Hematopoietic multipotent progenitor cell (in vitro differentiated cells): ENCODE measurements at places on chromosomes 5 and 9. TPM values are rescaled to one million over a fixed set of nuclear protein-coding genes. Genes with fewer than 3 reads are reported as not detected.
A peak's percentile ranks its signal among the peaks of the same experiment; 100 is the strongest.

DNA sequence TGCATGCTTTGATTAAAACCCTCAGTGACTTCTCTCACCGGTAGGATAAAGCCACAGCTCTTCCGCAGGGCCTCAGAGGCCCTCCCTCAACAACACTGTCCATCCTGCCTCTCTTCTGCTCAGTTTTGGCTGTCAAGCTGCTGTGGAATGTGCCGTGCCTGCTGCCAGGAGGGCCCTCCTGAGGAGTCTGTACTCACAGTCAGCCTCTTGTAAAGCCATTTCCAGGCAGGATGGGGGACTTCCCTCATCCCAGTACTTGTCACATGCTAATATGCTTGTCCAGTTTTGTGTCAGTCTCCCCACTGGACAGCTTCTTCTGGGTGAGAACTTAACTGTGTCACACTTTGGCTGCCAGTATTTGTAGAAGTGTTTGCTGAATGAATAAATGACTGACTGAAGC lies 13.9 kb upstream of the DDX41 start:
- DNase-seq = no peak

DNA sequence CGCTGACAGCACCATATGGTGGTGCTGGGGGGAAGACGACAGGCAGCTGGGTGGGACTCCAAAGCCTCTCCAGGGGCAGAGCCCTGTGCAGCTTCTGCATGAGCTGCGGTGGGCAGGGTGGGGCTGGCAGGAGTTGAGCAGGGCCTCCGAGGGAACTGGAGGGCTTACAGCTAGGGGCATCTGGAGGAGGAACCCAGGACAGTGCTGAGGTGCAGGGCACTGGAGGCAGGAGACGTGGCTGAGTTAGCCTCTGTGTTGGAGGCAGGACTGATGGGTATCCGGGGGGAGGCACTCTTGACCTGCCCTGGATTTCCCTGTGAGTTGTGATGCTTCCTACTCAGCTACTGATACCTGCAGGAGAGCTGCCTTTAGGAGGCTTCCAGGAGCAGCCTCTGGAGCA lies 45.0 kb downstream of the TENT4A start:
- DNase-seq = no peak

GRCh38 chr9:20929276-20929675 lies 102.2 kb downstream of the HACD4 start:
- DNase-seq = no peak

- no peak for DNase-seq
These were observed 1.3 kb upstream of the ITGA1 start for GRCh38 chr5:52786391-52786790.

DNA sequence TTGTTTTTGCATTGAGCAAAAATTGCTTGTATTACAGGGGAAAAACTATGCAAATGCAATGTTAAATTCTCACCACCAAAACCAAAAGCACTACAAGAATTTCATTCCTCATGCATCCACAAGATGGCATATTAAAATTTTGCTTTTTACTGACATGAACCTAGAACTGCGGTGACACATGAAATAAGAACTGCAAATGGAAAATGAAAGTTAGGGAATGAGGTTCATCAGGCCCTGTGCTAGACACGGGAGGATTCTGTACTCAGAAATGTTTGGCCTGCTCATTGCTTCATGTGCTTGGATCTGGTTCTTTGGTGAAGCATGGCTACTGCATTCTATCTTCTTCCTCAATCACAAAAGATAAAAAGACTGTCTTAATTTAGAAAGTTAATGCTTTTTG lies 9.1 kb upstream of the RFK start:
- DNase-seq = peak; percentile 59

GRCh38 chr9:94974154-94974879 lies 247.8 kb downstream of the AOPEP start:
- no peak for DNase-seq

GRXCR2 gene
- not detected for total RNA-seq

GRCh38 chr9:87301371-87301770 lies 196.3 kb upstream of the DAPK1 start:
- no peak for DNase-seq

PRRX2 gene
- total RNA-seq = not detected

DNA sequence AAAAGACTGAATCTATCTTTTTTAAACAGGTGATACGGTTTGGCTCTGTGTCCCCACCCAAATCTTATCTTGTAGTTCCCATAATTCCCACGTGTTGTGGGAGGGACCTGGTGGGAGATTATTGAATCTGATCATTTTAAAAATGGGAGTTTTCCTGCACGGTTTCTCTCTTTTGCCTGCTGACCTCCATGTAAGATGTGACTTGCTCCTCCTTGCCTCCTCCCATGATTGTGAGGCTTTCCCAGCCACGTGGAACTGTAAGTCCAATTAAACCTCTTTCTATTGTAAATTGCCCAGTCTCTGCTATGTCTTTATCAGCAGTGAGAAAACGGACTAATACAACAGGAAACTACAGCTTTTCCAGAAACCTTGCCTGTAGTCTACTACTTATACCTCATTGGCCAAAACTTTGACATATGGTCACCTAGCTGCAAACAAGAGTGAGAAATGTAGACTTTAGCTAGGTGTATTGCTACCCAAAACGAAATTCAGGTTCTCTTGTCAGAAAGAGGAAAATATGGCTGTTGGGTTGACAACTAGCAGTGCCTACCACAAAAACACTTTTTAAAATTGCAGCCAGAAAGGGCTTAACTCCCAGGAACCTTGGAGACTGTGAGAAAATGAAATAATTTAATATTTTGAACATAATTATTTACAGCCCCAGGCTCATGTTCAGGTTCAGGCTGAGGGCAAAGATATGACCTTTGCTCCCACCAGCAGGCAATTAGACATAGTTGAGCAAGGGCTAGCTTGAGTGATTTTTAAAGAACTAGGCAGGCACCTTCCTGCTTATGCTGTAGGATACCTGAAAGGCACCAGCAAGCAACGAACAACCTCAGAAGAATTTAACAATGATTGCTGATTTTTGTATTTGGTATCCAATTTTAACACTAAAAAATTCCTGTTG lies 7.4 kb upstream of the AGGF1 start:
- DNase-seq = no peak

DNA sequence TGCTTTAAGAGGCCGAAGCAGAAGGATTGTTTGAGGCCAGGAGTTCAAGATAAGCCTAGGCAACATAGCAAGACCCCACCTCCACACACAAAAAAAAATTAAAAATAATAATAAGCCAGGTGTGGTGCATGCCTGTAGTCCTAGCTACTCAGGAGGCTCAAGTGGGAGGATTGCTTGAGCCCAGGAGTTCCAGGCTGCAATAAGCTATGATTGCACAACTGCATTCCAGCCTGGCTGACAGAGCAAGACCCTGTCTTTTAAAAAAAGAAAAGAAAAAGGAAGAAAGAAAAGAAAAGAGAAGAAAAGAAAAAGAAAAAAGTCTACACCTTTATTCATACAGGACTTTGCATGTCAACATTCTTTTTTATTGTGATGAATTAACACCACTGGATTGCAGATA lies 2125.8 kb downstream of the MAT2B start:
- no peak for DNase-seq

ENTPD8 gene
- total RNA-seq = 0.27 TPM

DNA sequence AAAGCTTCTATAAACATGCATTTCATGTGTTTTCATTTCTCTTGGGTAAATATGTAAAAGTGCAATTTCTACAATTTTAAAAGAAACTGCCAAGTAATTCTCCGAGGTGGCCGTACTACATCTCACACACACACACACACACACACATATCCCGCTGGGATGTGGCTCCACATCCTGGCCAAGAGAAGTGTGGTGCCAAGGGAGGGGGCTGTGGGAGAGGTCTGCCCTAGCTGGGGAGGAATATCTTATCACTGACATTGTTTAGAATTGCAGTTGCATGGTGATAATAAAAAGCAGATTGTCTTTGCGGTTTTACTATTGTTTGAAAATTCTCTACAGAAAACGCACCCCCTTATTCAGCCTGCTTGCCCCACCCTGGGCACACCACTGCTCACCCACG lies 558.4 kb downstream of the BNC2 start:
- DNase-seq = no peak

IL17B gene
- not detected for total RNA-seq

GRCh38 chr5:141349917-141350619 lies at the start of gene PCDHGB1:
Gene PCDHGB1 (plus strand): TSS chr5:141350099. CDS start chr5:141350261, 162 bp downstream.
- DNase-seq = peak; percentile 31

- no peak for DNase-seq
These were observed 593.0 kb downstream of the ACTL7B start for GRCh38 chr9:108262836-108263235.

DNA sequence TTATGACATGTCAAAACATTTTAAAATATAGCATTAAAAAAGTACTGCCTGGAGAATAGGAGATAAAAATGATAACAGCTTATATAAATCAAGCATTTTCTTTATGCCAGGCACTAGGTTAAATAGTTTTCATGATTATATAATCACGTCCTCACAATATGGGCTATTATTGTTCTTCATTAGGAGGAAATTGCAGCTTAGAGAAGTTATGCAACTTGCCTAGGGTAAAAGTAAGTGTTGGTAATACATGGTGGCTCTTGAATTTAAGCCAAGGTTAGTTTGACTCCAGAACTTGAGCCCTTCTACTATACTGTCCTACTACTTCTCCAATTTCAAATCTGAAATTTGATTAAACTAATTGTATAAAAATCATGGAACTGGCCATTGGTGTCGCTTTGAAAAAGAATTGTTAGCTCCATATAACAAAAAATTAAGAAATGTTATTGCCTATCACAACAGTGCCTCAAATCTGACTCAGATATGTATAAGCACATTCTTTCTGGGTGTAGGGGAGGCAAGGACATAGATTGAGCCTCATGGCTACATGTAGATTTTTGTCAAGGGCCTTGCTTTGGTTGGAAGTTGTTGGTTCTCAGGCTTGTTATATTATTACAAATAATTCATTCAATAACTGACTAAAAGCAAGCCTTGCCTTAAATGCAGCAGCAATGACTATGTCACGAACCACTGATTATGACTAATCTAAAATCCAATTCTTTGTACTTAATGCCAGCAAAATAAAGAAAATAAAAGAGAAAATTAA lies 223.5 kb upstream of the DAB2 start:
- no peak for DNase-seq

DNA sequence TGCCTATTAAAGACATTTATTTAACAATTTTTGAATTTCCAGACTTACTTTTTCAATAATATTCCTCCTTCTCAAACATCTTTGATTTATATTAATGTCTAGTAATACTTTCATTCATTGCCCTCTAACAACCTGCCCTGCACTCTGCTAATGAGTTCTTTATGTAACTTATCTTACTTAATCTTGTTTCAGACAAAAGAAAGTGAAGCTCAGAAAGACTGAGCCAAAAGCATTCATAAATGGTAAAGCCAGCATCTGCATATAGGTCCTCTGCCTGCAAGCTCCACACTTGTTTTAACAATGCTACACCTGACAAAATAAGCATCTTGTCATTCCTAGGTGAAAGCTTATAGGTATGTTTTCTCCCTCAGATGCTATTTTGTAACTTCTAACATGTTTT lies 2.4 kb upstream of the TNPO1 start:
- DNase-seq = no peak

GRCh38 chr9:128323212-128323730 lies 632 bp downstream of the COQ4 start:
- DNase-seq = peak; percentile 36

MUSK gene
- not detected for total RNA-seq

DNA sequence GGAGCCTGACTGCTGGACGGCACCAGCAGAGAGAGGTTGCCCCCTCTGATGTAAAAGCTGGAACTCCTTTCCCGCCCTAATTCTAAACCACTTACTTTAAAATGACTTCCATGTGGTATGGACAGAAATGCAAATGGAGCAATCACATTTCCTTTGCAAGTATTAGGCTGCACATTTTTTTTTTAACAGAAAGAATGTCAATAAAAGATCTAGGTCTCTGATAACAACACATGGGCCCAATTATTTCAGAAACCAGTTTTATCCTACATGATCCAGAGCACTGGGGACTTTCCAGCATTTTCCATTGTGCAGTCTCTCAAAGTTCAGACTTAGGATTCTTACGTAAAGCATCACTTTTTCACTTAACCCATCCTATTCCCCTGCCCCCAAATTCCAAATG lies 203.7 kb downstream of the NXNL2 start:
- DNase-seq = no peak

DEPDC1B gene
- total RNA-seq = 3.8 TPM

DNA sequence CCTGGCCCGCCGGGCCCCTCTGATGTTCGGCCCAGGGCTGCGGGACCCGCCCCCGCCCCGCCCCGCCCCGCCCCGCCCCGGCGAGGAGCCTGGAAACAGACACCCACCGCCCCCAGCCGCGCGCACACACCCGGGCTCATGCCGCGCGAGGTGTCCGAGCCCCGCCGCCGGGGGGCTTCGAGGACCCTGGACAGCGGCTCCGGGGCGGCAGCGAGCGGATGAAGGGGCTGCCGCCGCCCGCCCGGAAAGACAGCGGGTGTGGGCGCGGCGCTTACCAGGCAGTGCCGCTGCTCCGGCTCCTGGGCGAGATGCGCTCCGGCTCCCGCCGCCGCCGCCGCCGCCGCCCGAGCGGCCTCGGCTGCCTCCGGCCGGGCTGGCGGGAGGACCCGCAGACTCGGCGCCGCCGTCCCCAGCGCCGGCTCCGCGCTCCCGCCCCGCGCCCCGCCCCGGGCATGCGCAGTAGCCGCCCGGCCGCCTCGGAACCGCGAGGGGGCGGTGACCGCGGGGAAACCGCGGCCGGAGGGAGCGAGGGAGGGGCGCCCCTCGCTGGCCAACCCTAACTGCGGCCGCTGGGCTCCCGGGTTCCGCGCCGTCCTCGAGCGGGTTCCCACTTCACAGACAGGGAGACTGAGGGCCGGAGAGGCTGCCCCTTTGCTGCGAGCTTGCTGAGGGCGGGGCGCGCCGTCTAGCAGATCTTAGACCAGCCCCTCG lies at the start of gene GPRIN1:
Gene GPRIN1, minus strand, starts transcription at position 433 of the 711 bp plus-strand sequence. CDS start 10,322 bp downstream, outside the sequence.
- no peak for DNase-seq

DNA sequence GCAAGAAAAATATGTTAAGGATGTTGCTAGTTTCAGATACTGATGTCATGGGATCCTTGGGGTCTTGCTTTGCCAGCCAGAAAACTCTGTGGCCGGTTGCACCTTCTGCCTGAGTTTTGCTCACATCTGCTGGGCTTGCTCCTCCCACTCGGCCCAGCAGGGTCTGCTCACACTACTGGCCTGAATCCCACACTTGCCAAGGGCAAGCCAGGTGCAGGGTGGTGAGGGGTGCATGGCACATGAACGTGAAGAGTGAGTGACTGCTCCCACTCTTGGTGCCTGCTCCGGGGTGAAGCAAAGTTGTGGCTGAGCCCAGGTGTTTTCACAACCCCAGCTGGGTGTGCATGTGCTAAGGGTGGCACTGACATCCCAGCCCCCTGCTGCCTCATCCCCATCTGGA lies 83.1 kb upstream of the STARD4 start:
- DNase-seq = no peak
